ENCODE measurements at places on chromosomes 12 and 14.

- DNase-seq = no peak
Measured at GRCh38 chr12:132253698-132254480, 75.5 kb downstream of the GALNT9 start.

DNA sequence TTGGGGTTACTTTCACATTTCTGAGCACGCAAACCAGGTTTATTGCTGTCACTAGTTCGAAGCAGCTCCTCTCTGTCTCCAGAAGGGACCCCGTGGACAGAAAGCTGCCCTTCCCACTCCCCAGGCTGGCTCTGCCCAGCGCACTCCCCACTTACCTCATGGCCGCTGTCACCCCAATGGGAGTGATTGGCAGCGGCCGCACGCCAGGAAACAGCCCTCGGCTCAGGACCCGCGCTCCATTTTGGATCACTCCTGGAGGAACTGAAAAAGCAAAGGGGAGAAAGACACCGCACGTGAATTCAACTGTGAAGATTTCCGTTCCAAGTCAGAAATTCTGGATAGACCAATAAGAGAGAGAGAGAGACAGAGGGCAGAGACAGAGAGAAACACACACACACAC lies 236.5 kb downstream of the FOXN3 start:
- DNase-seq = no peak

DNA sequence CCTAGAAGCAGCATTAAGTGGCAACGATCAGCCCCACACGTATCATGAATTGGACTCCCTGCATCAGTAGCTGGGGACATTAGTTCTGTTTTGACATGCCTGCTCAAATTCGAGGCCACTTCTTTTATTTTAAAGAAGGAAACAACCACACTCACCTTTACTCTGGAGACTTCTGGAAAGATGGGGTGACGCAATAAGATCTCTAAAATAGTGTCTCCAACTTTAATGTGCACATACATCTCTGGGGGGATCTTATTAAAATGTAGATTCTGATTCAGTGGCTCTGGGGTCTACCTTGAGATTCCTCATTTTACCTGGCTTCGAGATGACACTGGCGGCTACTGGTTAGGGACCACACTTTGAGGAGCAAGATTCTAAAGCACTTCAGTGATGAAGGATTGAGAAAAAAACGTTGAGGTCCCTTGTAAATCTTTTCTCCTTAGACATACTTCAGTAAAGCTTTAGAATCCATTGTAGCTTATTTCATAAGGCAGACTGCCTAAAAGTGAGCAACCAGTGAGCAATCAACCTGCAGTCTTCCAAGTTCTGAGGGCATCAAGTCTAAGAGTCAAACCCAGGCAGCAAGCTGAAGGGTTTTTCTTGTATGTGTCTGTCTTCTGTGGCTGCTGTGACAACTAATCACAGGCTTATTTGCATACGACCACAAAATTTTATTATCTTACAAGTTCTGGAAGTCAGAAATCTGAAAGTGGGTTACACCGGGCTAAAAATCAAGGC lies 718.6 kb upstream of the TBX3 start:
- DNase-seq = no peak

DNA sequence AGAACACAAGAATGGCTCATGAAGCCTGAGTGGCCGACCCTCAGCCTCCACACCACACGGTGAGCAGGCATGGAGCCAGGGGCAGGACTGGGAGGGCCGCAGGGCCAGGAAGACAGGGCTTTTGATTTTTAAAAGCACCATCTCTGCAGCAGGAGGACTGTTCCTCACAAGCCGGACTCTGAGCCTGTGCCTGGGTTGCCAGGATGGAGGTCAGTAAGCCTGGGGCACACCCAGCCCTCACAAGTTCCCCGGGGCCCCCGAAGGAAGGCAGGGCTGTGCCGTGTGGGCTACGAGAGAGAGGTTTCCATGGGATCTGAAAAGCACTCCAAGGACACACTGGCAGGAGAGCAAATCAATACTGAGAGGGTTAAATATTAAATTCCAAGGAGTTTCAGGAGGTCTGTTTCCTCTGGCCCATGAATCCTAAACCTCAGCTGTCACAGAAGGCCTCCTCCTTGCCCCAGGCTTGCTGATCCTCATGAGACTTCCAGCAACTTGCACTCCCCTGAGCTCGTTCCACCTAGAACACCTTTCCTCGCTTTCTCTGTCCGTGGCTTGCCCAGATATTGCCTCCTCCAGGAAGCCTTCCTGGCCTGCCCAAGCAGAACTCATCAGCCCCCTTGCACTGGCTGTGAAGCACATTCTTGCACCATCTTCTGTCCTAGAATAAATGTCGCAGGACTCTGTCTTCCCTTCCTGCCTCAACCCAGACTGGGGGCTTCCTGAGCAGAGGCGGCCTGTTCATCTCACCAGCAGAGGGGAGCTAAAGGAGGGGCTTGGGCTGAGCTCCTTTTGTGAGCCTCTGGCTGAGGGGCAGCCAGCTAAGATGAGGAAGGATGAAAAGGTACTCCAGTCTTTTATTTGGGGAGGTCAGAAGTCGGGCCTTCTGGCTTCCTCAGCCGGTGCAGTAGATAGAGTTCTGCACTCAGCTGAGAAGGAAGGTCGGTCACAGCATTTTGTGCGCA lies 64.6 kb downstream of the CCDC88C start:
- DNase-seq = peak; percentile 45

GRCh38 chr12:1444142-1444516 lies 150.3 kb downstream of the FBXL14 start:
- no peak for DNase-seq

- no peak for DNase-seq
Measured at GRCh38 chr12:54424224-54424623, 5.2 kb upstream of the ITGA5 start.

DNA sequence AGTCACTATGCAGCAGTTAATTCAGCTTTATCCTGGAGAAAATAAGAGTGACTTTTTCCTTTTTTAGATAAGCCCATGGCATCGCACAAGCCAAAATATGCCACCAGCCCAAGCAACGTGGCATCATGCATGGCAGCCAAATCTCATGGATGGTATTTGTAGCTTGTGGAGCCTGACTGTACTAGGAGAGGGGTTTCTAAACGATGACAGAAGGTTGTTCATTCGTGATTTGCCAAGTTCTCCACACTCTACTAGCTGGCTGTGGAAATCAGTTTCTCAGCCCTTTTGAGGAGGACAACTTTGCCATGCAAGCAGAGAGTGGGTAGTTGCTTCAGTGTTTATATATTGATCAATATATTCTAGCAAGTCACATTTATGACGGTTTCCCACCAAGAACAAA lies 41.4 kb upstream of the ATXN2 start:
- DNase-seq = no peak

GRCh38 chr12:104083769-104084475 lies 19.6 kb downstream of the HCFC2 start:
- DNase-seq = no peak

DNA sequence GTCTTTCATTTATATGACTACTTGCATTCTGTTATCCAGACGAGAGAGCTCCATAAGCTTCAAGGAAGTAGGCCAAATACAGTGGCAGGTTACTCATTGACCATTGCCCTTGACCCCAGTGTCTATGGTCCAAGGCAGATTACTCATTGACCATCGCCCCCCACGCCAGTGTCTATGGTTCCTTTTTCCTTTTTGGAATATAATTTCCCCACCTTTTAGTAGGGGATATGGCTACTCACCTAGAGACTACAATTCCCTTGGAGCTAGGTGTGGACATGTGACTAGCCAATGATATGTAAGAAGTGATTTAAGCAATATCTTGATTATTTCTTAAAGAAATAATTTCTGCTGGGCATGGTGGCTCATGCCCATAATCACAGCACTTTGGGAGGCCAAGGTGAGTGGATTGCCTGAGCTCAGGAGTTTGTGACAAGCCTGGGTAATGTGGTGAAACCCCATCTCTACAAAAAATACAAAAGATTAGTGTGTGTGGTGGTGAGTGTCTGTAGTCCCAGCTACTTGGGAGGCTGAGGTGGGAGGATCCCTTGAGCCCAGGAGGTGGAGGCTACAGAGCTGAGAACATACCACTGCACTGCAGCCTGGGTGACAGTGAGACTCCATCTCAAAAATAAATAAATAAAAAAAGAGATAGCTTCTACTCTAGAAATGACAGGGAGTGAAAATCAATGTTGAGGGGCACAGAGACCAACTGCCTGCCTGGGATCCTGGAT lies 32.6 kb downstream of the SIX4 start:
- DNase-seq = no peak

DNA sequence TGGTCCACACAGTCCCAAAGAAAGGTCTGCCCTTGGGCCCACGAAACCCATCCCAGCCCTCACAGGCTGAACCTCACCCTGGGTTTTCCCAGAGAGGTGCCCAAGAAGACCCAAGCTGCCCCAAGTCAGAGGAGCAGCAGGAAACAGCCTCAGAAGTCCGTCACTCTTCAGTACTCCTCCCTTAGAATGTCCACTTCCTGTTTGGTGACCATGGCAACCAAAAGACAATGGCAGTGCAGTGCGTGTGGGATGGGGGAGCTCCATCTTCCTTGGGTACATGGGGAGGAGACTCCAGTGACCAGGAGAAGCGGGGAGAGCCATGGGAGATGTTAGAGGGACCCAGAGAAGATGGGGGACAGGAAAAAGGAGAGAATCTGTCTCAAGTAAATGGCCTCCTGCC lies 11.3 kb downstream of the SELPLG start:
- no peak for DNase-seq

DNA sequence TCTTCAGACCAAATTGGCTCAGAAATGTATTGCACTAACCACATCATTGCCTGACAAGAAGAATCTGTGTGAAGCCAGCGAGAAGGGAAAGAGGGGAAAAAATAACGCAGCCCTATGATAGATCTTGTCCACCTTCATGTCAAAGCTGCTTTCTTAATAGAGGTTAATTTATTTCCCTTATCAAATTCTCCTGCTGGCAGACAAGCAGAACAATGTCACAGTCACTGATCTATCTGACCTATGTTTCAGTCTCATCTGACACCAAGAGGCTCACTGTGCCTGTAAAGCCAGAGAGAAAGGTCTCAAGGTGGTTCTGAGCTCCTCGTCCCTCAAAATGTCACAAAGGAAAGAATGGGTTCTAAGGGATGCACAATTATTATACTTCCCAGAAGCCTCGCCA lies 190.2 kb upstream of the NOS1 start:
- no peak for DNase-seq

GRCh38 chr12:15996254-15996653 lies 85.1 kb downstream of the DERA start:
- DNase-seq = no peak

- DNase-seq = no peak
Measured at GRCh38 chr12:75599061-75599460, 87.7 kb upstream of the KRR1 start.

DNA sequence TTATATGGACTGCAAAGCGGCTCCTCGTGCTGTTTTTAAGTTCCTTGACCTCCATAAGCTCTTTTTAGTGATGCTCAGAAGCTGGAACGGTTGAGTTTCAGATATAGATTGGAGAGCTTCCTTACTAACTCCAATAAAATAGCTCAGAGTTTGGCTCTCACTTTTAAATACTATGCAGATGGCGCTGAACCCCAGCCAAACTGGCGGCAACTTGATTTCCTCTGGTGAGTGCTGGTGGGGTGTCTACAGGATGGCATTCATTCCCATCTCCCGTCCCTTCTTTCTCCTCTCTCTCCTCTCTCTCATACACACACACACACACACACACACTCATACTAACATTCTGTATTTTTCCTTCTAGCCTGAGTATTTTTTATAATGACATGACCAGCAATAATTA lies 346.3 kb downstream of the ETNK1 start:
- DNase-seq = no peak

- no peak for DNase-seq
Measured at GRCh38 chr14:102396521-102396920, 33.8 kb downstream of the TECPR2 start.

DNA sequence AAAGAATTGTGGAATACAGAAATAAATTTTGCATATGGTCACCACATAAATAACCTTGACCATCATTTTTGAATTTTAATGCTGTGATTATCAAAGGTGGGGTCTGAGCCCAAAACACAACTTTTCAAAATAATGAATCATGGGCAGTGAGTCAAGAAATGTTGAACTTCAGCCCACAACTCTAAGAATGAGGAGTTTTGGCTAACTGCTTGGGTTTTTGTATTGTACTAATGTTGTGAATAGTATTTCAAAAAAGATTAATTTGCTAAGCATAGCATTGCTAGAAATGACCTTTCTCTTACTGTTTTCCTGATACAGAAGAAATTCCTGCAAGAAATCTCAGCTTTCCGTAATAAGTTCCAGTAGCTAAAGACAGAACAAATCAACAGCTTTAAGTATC lies 24.4 kb upstream of the YARS2 start:
- DNase-seq = no peak

DNA sequence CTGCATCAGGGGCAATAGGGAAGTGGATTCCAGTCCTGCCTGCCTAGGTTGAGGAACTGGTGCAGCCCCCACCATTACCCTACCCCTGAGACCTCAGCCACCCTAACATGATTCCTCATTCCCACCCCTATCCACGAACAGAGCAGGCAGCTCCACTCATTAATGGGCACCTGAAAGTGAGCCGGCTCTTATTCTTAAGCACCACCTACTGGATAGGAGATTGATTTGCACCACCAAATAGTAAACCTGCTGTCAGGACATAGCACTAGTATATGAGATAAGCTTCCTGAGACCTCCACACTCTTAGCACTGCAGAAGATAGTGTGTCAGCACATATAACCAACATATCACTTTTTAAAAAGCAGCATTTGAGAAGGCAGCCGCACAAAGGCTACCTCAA lies 573.2 kb downstream of the SOX5 start:
- no peak for DNase-seq

DNA sequence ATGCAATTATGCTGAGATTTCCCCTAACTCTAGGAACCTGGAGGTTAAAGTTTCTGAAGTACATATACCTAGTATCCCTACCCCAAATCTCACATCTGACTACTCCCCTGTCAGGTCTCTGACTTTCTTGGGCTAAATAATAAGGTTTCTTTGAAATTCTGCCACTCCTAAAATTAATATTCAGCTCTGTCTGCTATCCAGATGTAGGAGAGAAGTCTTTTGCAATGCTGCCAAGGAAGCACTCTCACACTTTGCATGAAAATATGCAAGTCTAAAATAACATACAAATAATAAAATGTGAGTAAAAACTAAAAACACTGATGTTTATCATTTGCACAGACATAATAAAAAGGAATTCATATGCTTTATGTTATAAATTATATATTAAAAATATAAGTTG lies 196.9 kb upstream of the LRFN5 start:
- no peak for DNase-seq

DNA sequence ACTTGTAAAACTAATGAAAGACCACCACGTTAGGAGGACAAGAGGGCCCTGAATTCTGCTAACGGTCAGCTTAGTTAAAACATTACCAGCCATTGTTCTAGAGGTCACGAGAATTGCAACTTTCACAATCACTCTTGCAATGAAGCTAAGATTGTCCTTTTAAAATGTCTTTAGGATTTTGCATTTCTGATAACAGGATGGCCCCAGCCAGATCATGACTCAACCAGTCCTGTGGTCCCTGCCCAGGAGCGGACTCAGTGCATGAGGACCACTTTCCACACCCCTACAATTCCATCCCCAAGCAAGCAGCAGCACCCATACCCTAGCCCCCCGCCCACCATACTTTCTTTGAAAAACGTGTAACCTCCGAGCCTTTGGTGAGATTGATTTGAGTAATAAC lies 28.7 kb downstream of the HSP90AA1 start:
- DNase-seq = no peak
